ENCODE measurements at places on chromosomes 2 and 18. TPM values are rescaled to one million over a fixed set of nuclear protein-coding genes. Genes with fewer than 3 reads are reported as not detected.

Gene FLACC1
- total RNA-seq, result 0.72 TPM

Gene SPHKAP
- 18.2 TPM for total RNA-seq

- DNase-seq, result no peak
Observed at GRCh38 chr2:241340631-241341163, 15.4 kb upstream of the FARP2 start.

Gene CREG2
- 0.92 TPM for total RNA-seq

Gene CNGA3
- total RNA-seq, result 0.51 TPM

Gene NEU2
- total RNA-seq, result not detected

GRCh38 chr18:23099621-23100020, 35.7 kb upstream of the CABLES1 start:
- DNase-seq, result no peak

Gene FBXO11
- total RNA-seq, result 104 TPM

DNA sequence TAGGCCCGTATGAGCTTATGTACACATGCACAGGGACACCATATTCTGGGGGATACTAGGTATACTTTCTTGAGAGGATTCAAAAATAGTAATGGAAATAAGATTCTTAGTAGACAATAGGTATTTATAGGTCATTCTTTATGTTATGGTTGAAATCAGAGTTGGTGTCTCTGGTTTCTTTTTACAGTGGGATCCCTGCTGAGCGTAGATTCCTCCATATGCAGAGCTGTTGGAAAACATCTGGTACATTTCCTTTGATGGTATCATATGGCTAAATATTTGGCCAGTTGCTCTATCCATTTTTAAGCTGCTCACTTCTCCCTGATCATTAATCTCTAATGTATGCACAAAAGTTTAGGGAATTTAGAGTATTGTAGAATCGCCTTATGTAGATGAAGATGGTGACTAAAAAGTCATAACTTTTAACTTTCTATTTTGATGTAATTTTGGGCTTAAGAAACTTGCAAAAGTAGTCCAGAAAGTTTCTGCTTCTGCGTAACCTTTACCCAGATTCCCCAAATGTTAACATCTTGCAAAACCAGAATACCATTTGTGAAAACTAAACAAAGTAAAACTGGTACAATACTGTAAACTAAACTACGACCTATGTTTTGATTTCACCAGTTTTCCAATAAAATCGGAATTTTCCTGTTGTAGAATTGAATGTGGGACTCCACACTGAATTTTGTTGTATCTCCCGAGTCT, 5.4 kb downstream of the ARHGAP28 start:
- DNase-seq, result peak; percentile 64

DNA sequence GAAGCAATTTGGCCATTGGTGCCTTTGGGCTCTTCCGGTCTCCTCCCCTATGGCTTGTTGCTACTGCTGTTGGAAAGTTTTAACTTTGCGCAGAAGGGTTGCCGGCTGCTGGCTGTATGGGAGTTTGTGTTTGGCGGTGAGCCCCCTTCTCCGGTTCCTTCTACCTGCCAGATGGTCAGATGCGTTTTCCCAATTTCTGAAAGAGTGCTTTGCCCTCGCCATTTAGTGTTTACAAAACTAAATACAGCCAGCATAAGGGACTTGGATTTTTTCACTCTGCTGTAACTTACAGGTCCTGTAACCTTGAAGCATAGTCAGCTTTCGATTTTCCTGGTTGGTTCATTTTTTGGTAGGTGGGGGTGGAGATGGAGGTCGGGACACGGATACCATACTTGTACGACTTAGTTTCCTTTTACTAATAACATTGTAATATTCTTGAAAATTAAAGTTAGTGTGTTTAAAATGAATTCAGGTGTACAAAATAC, 604 bp downstream of the COQ10B start:
- no peak for DNase-seq

GRCh38 chr2:2647141-2647541, 316.1 kb upstream of the MYT1L start:
- DNase-seq, result no peak

DNA sequence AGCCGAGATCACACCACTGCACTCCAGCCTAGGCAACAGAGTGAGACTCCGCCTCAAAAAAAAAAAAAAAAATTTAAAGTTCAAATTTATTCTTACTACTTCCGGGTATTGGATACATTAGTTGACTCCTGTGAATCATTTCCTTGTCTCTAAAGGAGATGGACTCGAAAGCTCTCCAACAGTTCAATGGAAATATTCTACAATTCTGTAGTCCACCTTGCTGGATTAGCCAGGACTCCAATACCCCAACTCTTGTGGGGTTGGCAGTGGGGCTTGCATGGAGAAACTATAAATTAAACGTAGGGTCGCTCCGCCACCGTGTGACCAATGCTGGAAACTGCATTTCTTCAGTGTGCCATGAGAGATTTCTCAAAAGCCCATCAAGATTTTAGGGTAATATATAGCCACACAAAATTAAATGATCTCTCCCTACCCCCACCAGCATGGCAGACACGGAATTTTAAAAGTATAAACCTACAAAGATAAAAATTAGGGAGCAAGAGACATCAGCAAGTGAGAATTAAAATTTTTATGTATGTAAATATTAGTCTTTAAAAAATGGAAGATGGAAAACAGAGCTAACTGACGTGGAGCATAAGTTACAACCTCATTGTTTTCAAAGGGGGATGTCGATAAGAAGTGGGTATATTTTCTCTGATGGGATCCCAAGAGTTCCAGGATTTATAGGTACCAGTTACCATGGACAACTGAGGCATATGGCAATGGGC, 27.8 kb upstream of the GAREM2 start:
- peak; percentile 78 for DNase-seq

DNA sequence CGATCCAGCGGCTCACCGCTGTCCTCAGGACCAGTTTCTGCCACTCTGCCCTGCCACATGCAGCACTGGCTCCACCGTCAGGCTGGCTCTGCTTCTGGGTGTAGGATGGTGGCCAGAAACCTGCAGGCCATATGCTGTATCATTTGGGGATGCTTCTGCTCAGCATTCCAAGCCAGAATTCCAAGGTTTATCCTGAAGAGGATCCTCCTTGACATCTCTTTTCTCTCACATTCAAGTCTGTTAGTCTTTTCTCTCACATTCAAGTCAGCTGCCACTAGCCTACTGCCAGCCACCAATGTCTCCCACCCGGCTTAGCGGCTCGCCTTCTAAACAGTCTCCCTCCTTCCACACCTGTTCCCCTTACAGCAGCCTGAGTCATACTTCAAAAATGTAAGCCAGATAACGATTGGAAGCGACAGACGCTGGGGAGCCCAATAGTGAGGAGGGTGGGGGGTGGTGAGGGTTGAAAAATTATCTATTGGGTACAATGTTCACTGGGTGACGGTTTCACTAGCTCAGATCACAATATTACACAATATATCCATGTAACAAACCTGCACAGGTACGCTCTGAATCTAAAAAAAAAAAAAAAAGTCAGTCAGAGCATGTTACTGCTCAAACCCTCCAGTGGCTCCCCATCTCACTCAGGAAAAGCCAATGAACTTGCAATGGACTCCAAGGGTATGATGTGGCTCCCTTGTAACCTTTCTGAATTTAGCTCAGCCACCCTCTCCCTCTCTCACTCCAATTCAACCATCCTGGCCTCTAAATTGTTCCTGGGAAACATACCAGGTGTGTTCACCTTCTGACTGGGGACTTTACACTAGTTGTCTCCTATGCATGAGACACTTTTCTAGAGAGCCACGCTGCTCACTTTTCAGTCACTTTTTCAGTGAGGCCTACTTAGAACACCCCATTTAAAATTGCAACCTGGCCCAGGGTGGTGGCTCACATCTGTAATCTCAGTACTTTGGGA, 38.8 kb upstream of the SP3 start:
- DNase-seq, result peak; percentile 62

DNA sequence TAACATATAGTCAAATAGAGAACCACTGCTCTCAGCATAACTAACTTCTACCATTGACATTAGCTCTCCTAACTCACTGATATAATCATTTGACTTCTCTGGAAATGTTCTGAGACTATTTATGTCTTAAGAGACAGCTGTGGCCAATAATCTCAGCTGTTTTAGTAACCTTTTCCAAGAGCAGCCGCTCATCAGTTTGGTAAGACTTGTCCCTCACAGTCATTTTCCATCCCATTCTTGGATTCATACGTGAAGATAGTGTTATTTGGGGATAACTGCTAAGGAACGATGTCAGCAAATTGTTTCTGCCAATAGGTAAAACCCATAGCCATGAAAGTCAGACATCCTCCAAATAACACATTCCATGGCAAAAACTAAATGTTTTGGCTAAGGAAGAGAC, 127.8 kb downstream of the LNPK start:
- peak; percentile 7 for DNase-seq

DNA sequence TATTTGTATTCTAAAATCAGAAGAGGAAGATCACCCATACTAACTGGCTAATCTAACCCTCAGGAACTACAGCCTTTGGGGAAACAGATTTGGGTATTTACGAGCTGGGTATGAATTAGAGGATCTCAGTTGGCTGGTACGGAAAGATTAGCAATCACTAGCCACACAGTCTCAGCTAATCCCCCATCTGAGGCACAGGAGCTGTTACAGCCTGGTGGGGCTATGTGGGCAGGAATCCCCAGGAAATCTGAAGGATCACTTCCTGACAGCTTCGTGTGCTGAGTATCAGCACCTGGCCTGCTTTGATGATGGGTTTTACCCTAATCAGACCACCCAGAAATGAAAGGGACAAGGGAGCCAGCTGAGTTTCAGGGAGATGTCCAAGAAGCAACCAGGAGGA, 206.3 kb downstream of the AFF3 start:
- no peak for DNase-seq

Gene ACYP2
- 39.3 TPM for total RNA-seq

DNA sequence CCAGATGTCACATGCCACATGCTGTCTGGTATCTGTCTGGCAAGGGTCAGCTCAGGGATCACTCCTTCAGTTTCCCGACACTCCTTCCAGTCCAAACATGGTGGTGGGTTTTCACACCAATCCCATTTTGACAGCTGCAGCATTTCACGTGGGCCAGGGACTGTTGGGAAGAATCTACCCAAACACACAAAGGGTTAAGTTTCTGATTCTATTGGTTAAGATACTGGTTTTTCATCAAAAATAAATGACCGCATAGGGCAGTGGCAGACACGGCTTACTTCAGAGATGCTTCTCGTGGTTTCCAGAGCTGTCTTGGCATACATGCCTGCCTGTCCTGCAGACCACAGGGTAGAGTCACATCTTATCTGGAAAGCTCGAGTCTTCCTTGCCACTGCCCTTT, 79.7 kb downstream of the PSMG2 start:
- no peak for DNase-seq

Gene ANO7
- total RNA-seq, result 0.10 TPM

Gene SKOR2
- not detected for total RNA-seq

DNA sequence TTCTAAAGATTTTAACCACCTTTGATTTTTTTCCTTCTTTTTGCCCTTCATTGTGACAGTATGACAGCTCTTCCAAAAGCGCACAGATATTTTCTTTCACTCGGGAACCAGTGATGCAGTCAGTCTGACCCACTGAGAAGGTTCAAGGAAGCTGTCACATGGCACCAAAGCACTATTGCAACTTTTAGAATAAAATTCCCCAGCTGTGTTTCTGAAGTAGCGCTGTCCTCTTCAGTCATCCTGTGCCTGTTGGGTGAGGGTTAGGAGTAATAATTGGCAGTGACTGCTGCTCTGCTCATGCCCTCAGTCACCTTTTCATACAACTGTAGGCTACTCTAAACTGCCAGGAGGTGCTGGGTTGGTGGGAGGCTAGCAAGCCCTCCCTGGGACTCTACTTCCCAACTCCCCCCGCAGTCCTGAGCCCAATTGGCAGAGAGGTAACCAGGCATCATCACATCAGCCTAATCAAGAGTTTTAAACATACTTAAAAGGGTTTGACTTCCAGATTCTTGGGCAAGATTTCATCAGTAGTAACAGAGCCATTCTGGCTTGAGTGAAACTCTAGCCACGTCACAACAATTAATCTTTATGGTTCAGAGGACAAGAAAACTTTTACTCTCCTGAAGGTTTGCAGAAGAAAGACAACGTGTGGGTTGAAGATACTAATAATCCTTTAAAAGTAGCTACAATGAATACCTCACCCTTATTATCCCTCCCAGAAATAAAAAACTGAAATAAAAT, 473.3 kb downstream of the FBXO15 start:
- DNase-seq, result no peak

GRCh38 chr18:28359176-28359575, 182.2 kb upstream of the CDH2 start:
- no peak for DNase-seq

- DNase-seq, result peak; percentile 5
Observed at GRCh38 chr2:31467426-31467825, 52.9 kb upstream of the XDH start.

DNA sequence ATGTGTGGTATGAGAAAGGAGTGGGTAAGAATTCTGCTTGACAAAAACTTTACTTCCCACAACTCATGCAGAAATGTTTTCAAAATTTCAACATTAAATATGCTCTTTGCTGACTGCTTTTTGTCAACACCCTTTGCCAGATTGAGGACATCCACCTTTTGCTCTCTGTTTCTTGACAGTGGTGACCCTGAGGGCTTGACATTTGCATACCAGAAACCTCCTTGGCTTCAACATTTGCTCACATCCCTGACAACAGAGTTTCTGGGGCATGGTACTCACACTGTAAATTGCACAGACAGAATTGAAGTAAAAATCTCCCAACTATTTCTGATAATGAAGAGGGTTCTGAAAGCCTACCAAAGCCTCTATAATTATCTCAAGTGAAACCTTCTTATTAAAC, 95.7 kb downstream of the RND3 start:
- DNase-seq, result no peak

GRCh38 chr2:238079874-238080327, 19.1 kb downstream of the SCLY start:
- DNase-seq, result no peak

GRCh38 chr2:127768775-127769479, 42.0 kb downstream of the WDR33 start:
- DNase-seq, result no peak

Gene LYG2
- not detected for total RNA-seq

GRCh38 chr2:127663566-127664064, 11.7 kb downstream of the LIMS2 start:
- DNase-seq, result no peak

Gene SKA1
- 2.6 TPM for total RNA-seq

DNA sequence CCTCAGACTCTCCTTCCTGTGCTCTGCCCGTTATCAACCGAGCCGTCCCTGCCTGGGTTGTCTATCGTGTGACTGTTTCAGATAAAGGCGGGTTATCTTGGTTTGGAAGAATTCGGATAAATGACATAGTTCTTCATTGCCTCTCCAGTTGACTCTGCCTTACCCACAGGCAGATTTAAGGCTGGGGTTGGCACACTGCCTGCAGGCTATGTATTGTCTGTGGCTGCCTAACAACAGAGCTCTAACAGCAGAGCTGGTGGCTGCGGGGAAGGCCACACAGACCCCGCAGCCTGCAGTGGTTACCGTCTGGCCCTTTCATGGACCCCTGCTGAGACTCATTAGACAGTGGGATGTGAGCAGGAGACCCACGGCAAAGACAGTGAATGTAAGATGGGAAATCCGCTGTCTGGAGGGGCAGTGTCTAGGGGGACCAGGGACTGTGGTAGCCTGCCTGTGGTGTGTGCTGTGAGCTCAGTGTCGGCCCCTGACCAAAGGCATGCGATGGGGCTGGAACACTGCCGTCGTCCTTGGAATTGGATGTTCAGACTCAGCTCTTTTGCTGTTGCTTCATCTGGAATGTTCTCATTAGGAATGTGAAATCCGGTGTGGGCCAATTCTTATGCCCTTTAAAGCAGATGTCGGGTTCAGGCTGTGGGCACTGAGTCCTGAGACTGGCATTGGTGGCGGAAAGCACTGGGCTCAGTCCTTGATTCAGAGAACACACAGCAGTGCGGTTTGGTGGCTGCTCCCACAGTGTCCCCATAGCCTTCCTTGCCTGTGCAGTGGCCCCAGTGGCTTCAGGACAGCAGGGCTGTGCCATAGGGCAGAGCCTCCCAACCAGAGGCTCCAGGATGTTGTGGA, 44.5 kb downstream of the SH3RF3 start:
- peak; percentile 82 for DNase-seq
